ENCODE measurements at places on chromosomes 7 and 10.

DNA sequence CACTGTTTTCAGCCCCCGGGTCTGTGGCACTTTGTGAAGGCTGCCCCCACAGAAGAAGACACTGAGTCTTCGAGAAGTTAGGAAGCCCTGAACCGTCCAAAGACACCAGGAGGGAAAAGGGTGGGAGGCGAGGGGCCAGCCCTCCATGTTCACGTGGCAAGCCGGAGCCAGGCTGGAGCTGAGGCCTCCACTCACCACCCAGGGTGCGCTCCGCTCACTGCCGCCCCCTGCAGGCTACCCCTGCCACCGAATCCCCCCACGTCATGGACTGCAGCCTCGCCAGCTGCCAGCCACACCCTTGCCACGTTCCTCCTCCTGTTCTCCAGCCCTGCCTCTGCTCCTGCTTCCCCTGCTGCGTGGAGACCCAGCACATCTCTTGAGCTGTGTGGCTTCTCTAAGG, 59.0 kb upstream of the EN2 start:
- DNase-seq = no peak

- DNase-seq = peak; percentile 34
These were observed 3.7 kb downstream of the AGR2 start for GRCh38 chr7:16801111-16801542.

DNA sequence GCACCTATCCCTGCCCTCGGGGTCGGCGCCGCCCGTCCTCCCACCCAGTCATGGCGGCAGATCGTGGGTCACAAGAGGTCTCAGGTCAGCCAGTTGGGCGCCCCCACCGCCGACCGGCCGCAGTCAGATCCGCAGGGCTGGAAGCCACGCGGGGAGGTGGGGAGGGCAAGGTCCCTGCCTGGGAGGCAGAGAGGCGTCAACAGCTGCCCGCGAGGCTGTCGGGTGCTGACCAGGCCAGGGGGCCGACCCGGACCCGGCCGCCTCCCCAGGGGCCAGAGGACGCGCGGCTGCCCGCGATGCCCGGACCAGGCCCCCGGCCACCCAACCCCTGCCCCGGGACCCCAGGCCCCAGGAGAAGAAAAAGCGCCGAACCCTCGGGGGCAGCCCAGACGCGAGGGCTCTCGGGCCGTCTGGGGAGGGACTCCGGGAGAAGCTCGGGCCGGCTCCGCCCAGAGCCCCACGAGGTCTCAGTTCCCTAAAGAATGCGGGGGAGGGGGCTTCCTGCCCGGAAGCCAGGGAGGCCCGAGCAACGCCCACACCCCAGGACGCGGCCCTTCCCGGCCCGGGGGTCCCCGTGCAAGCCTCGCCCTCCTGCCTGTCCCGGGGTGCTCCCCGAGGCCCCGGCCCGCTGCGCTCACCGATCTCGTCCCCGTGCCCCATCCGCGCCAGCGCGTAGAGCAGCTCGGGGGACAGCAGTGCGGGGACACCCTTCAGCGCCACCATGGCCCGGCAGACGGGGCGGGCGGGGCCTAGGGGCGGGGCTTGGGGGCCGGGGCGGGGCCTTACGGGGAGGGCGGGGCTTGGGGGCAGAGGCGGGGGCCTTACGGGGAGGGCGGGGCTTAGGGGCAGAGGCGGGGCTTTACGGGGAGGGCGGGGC, at the start of gene FUOM:
Gene FUOM (minus strand): TSS at position 735 of the 877 bp plus-strand sequence. CDS start 12 bp downstream, at position 723.
- DNase-seq = no peak

DNA sequence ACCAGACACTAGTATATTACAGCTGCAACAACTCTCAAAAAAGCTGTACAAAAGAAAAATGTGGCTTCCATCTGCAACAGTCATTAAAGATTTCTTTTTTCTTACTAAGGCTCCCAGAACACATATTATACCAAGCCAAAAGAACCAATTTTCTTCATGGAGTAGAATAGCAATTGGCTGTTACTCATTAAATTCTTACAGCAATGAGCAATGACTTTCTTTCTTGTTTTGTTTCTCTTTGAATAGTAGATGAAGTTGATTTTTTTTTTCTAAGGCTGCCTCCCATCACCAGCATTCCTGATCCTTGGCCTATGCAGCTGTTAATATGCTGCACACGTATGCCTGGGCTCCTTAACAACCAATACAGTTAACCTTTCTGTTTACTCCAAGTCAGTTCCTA, 36.6 kb upstream of the SPOCK2 start:
- DNase-seq = peak; percentile 32

DNA sequence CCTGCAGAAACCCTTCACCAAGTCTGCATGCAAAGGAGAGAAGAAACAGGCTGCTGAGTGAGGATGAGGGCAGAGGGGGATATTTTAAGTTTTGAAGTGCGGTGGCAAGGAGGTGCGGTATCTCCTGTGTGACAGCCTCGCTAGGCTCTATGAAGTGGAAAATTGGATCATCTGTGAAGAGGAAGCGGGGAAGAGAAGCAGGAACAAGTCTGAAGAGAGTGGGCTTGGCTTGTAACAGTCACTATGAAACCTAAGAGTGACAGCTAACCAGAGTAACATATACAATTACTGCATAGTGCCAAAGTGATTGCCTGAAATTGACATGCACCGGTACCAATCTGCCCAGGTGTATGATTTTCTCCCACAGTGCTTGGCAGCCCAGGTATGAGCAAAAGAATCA, 287.5 kb upstream of the KLF14 start:
- no peak for DNase-seq

DNA sequence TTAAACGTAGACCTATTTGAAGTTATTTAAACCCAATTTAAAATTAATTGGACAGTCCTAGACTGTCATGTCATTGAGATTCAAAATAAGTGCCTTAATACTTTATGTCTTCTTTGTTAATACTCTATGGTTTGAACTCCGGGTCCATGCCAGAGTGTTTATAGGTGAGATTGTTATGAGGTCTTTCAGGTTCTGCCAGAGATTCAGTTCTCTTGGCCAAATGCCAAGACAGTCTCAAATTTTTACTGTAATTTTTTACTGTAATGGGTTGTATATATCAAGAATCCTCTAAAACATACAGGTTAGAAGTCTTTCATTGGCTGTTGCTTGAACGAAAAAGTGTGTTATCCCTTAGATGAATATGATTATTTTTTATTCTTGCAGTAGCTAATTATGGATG, 3.9 kb downstream of the ADD3 start:
- no peak for DNase-seq

DNA sequence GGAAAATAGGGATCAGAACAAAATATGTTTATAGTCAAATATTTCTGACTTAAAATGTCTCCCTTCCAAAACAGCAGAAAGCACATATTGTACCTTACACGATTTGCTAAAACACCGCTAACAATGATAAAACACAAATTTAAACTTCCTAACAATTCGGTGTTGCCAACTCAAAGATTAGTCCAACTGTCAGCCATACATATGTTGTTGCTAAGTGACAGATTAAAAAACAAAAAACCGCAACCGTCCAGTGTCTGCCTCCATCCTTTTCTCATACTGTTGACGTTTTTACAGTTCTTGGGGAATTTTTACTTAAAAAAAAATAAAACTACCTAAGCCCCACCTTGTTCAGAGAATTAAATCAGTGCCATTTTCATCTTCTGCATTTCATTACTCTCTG, 118.0 kb downstream of the RAB11FIP2 start:
- no peak for DNase-seq

GRCh38 chr10:78648256-78648860, 420.4 kb upstream of the ZMIZ1 start:
- DNase-seq = no peak

GRCh38 chr7:1569016-1569415, 816 bp downstream of the PSMG3 start:
- no peak for DNase-seq

GRCh38 chr7:107995184-107996071, 7.5 kb downstream of the LAMB1 start:
- no peak for DNase-seq

GRCh38 chr7:43112941-43113621, 634 bp downstream of the HECW1 start:
- DNase-seq = no peak

GRCh38 chr7:302054-302992, 12.4 kb downstream of the FOXL3 start:
- no peak for DNase-seq

- DNase-seq = no peak
These were observed 58.7 kb downstream of the ZRANB1 start for GRCh38 chr10:125000366-125001312.

DNA sequence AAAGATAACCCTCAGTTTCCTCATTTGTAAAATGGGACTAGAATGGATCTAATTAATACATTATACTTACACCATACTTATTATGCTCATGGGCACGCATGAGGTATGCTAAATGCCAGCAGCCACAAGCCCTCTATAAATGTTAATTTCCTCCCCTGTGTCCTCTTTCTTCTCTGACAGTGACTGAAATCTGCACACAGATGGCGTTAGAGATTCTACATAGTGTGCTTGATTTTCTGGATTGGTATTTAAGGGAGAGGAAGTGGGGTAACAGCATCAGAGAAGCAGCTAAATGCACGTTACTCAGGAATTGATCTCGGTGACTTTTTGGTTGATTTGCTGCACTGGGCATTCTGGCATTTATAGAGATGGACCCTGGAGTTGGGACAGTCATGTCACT, 568.5 kb downstream of the CALN1 start:
- DNase-seq = no peak

DNA sequence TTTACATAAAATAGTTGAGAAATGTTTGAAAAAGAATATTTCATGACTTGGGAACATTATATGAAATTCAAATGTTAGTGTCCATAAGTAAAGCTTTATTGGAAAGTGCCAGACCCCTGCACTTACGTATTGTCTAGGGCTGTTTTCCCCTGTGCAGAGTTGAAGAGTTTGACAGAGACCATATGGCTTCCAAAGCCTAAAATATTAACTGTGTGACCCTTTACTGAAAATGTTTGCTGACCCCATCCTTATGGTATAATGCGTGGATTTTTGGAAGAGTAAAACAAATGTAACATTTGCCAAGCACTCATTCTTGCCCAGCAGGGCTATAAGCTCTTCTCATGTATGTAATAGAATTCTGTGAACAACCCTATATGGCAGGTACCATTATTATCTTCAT, 40.1 kb upstream of the RAB18 start:
- DNase-seq = no peak

GRCh38 chr10:78178940-78179339, 145.3 kb downstream of the RPS24 start:
- no peak for DNase-seq

GRCh38 chr10:96743988-96744585, 23.8 kb upstream of the PIK3AP1 start:
- no peak for DNase-seq

DNA sequence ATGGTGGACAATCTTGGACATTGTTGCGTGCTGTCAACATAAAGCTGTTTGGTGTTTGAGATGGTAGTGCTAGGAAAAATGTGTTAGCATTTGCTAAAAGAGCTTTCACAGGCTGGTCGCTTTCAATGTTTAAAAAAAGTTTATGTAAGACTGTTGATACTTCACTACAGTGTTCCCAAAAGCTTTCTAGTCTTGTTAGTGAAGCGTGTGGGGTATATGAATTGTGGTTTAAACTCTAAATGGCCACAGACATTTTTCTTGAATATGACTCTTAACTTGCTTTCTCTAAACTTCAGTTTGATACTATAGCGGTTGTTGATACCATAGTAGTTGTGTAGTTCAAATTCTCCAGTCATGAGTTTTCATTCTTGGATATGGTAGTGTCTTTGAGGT, 44.9 kb downstream of the MCU start:
- DNase-seq = no peak

- no peak for DNase-seq
These were observed 133.8 kb upstream of the HDAC9 start for GRCh38 chr7:18361756-18362155.

DNA sequence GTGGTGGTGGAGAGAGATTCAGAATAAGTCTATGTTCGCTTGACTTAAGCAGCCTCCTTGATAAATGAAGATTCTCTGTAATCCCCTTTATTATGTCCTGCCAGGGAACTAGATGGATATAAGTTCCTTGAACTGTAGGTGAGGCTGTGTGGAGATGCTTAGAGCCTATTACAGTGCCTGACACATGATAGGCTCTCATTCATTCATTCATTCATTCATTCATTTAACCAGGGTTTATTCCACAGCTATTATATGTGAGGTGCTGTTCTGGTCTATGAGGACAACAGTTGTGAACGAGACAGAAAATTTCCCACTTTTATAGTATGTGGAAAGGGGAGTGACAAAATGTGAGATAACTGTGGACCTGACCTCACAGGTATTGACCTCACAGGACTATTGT, 105.6 kb downstream of the ARID5B start:
- DNase-seq = no peak

DNA sequence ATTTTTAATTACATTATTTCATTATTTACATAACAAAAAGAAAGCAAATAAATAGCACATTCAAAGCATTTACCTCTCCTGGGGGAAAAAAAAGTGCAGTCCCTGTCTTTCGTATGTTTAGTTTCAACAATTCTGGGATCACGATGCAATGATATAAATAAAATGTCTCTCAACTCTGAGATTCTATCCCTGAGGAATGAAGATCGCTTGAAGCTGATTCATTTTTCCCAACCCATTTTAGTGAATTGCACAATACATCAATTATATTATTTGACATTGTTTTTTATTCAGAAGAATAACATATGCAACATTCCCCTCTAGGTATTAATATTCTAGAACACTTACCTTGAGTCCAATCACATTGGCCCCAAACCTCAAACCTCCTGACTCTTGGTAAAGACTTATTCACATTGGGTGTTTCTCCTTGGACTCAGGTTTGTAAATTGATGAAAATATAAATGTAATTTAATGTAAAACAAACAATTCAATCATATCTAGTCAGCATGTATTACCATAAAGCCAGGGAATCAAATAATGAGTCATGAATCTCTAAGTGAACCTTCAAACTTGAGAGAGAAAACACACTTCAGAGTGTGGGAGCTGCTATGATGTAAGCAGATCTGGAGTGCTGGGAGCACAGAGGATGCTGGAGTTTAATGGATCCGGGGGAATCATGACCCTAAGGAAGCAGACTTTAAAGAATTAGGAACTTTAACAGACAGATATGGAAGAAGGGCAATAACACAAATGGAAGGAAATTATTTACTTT, 5.3 kb upstream of the SCIN start:
- DNase-seq = no peak

DNA sequence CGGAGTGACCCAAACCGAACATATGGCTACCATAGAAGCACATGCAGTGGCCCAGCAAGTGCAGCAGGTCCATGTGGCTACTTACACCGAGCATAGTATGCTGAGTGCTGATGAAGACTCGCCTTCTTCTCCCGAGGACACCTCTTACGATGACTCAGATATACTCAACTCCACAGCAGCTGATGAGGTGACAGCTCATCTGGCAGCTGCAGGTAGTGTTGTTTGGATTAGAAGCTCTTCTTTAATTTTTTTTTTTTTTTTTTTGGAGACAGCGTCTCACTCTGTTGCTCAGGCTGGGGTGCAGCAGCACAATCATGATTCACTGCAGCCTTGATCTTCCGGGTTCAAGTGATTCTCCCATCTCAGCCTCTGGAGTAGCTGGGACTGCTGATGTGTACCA, 45.8 kb downstream of the NRF1 start:
- no peak for DNase-seq

GRCh38 chr7:66377714-66378113, 172.6 kb downstream of the TPST1 start:
- DNase-seq = no peak

GRCh38 chr7:15478401-15478800, 83.4 kb downstream of the AGMO start:
- no peak for DNase-seq
